ENCODE measurements at places on chromosomes 5 and 9.

GRCh38 chr9:116504893-116505480 is 182.1 kb upstream of the TRIM32 start:
- no peak for DNase-seq

DNA sequence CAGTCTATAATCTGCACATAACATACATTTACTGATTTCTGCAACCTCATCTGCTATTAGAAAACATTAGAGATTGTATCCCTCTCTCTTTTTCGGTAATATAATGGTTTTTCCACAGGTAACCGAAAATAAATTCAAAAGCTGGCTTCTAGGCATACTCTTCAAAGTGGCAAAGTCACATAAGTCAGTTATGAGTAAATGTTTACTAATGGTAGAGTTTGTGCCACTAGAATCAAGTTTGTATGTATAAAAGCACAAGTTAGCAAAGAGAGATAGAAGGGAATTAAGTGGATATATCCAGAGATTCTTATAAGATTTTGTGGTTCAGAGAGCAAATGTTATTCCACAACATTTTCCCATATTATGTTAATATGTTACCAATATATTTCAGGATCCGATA is 86.9 kb downstream of the MYO10 start:
- DNase-seq = no peak

DNA sequence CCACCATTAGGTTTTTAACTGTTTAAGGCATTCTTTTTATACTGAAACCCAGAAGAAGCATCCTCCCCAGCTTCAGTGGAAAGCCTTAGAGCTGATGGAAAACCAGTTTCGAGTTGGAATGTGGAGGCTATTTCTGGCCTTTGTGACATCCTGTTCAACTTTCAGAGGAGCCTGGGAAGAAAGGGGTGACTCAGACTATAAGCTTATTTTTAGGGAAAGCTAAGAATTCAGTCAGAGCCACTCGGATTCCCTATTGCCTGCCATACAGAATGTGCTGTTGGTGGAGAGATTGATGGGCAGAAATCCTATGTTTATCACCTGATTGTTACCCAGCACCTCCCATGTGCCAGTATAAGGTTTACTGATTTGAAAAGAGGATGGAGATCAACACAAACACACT is 19.8 kb downstream of the PALM2AKAP2 start:
- no peak for DNase-seq

GRCh38 chr9:134942011-134942787 is 24.5 kb upstream of the FCN1 start:
- no peak for DNase-seq

DNA sequence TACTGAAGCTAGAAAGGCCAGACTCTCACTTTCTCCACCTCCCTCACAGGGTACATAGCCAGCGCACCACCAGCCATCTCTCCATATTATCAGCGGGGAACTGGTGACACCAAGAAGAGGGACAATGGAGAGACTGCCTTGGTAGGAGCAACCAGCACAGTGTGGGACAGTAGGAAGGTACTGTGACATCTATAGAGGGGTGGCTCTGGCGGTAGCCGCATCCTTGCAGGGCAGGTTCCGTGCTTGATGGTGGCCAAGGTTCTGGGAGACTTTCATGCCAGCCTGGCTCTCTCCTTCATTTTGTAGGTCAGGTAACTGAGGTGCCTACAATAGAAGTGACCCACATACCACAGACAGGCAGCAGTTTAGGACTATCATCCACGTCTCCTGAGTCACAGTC is 65.5 kb upstream of the SMIM23 start:
- DNase-seq = no peak

DNA sequence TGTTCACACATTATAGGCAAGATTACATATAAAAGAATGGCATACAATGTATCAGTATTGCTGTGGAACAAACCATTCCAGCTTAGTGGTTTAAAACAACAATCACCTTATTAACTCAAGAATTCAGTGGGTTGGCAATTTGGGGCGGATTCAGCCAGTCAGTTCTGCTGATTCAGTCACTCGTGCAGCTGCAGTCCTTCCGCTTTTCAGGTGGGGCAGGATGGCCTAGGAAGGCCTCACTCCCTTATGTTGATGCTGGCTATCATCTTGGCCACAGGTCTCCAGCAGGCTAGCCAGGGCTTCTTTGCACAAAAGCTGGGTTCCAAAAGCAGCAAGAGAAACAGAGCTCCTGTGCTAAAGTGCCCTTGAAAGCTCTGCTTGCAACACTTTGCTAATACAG is 150.6 kb downstream of the MCTP1 start:
- DNase-seq = no peak

DNA sequence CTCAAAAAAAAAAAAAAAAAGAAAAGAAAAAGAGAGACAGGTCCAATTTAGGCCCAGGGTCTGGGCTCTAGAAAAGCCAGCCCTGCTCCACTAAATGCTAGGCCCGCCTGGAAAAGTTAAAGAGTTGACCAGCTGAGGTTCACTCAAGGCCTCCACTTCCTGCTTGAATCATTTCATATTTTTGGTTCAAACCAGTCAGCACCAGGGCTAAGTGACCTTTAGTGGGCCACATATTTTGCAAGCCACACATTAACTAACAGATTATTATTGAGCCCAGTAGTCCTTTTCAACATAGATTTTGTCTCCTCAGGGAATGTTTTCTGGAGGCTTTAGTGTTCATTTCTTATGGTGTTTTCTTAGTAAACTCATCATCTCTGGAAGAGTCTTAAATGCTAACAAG is 156.6 kb downstream of the TLR4 start:
- no peak for DNase-seq

DNA sequence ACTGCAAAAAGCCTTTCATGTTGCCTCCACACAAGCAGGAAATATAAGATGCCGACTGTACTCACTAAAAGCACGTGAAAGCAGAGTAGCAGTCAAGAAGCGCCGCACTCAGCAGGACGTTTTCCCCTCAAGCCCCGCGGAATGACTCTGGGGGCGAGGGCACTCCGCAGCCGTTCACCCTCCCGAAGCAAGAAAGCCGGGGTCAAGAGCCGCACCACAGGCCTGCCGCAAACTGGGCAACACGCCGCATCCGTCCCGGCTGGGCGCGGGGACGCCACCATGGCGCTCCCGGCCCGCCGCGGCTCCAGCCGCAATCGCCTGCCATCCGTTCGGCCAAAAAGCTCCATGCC is 364 bp downstream of the RPS6 start:
- DNase-seq = no peak

DNA sequence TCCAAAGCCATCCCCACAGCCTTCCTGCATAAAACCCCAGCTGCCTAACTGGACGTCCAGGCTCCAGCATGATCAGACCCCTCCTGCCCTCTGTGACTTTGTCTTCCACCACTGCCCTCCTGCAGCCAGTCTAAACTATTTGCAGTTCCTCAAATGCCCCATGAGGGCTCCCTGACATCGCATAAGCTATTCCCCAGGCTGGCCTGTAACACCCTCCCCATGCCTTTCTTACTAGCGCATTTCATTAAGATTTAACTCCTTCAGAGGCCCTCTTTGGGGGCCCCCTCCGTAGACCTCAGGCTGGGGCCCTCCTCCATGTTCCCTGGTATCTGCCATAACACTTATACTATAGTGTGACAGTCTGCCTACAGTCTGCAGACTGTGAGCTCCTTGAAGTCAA is 15.5 kb upstream of the SMIM23 start:
- no peak for DNase-seq

DNA sequence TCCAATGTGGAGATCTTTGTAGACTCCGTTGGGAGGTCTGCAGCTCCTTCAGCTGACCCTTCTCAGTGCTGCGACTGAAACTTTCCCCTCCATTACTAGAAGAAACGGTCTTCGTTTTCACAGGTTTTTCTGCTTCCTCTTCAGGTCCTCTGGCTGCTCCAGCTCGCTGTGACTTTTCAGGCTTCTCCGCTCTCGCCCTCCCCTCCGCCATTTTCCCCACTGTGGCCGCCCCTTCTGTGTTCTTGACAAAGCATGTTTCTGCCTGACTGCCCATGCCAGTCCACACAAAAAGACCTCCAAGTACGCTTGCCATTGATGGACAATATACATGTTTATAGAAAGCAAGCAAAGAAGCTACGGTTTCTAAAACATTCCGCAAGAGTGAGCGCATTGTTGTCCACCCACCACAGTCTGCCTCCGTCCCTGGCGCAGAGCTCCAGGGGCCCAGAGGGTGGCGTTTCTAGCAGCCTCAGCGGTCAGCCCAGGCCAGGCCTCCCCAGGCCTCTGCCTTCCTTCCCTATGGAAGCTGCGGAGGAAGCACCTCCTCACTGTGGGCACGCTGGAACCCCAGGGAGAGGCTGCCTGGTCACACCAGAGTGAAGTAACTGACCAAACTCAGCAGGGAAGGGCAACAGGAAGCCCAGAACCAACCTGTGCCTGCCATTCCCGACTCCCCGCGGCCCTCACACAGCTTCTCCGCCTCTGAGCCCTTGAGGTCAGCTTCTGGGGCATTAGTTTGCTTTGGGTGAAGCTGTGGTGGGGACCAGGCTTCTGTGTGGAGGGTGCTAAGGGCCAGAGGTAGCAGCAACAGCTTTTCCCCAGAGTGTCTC is 19.9 kb upstream of the S1PR3 start:
- DNase-seq = no peak

DNA sequence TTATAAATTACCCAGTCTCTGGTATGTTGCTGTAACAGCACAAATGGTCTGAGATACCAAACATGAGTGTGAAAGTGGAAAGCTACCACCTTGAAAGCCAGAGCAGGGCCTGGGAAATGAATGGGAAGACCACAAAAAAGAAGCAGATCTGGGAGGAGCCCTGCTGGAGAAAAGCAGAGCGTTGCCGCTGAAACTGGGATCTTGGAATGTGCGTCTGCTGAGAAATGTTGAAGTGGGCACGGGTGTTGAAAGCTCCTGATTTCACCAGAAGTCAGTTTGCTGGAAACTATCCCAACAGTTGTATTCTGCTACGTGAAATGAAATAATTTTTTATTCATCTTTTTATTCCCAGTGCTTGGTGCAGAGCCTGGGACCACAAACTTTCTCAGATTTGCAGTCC is 40.0 kb downstream of the NUDT12 start:
- no peak for DNase-seq

GRCh38 chr9:108080285-108080684 is 590.7 kb upstream of the KLF4 start:
- no peak for DNase-seq

DNA sequence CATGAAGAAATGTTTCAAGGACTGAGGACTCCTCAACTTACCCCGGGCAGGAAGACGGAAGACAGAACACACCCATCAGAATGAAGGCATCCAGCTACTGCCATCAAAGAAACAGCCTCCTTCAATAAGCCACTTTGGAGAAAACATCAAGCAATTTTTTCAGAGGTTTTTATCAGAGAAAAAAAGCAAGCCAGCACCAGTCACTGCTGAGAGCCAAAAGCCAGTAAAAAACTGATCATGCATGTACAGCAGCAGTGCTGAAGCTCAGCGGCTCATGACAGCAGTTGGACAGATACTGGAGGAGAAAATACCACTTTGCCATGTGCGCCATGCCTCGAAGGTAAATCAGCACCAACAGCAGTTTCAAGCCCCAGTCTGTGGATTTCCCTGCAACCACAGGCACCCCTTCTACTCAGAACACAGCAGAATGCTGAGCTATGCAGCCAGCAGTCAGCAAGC is 10.1 kb upstream of the ZNF484 start:
- DNase-seq = no peak

DNA sequence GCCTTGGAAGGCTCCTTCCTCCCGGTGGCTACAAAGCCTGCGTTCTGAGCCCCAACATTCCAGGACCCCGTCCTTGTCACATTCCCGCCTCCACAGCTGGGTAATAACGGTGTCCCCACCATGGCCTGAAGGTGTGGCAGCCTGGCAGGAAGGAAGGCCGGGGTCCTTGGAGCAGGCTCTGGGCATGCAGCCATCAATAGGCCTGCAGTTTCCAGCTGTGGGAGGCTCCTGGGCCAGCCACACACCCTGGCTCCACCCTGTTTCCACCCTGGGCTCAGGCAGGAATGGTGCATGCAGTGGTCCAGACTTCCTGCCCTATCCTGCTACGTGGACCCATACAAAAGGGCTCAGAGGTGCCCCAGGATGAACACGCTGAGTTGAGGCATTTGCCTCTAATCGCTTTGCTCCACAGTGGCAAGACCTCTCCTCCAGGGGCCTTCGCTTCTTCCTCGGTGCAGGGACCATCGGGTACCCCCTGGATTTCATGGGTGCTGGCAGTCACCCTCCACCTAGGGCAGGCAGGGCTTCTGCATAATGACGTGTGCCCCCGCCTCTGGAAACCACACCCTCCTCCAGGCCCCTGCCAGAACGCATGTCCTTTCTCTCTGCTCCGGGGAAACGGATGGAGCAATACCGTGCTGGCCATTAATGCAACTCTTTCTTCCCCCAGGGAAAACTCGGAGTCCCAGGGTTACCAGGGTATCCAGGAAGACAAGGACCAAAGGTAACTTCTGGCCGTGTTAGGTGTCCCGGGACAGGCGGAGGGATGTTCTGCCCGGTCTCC is 95.1 kb upstream of the FCN2 start:
- DNase-seq = no peak

DNA sequence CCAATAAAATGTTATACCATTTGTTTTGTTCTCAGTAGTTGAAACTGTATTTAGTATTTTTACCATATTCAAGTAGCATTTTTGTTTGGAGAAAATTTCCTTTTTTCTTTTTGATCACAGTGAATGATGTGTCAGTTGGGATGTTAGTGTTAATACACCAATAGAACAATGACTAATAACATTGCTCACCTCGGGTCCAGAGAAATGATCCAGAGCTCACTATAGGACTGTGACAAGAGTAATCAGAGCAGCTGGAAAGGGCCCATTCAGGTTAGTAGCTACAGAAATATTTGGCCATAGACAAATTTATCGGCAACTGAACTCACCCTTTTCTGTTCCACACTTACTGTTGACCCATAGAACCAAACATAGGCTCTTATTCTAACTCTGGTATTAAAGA is 989.2 kb downstream of the TLE4 start:
- DNase-seq = no peak

GRCh38 chr9:80502306-80502705 is 930.5 kb downstream of the TLE4 start:
- DNase-seq = no peak

- no peak for DNase-seq
Measured at GRCh38 chr9:94720846-94721549, 5.5 kb upstream of the AOPEP start.

DNA sequence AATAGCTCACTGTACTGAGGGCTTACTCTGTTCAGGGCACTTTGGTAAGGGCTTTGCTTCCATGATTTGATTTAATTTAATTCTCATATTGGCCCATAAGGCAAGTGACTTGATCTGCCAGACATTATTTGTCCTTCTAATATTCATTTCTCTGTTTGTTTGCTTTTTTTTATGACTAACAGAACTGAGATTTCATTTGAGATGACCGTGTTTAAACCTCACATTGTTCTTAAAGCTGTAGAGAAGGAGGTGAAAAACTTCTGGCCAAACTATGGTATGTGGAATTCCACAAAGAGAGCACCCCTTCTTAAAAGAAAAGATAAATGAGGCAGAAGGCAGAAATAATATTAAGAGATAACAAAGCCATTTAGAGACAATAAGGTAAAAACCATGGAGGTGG is 775.6 kb upstream of the ACO1 start:
- DNase-seq = no peak

Data from GM12892 (cell line).